ENCODE measurements at places on chromosomes 4 and X. TPM values are rescaled to one million over a fixed set of nuclear protein-coding genes. Genes with fewer than 3 reads are reported as not detected.

The RBM47 gene
- not detected for total RNA-seq

The CLIC2 gene
- not detected for total RNA-seq

The PCSK1N gene
- 4.9 TPM for total RNA-seq

The SHOX gene
- total RNA-seq: not detected

Data from CD8-positive, alpha-beta T cell (primary cell).